ENCODE measurements at places on chromosomes 2 and 18. TPM values are rescaled to one million over a fixed set of nuclear protein-coding genes. Genes with fewer than 3 reads are reported as not detected.

DNA sequence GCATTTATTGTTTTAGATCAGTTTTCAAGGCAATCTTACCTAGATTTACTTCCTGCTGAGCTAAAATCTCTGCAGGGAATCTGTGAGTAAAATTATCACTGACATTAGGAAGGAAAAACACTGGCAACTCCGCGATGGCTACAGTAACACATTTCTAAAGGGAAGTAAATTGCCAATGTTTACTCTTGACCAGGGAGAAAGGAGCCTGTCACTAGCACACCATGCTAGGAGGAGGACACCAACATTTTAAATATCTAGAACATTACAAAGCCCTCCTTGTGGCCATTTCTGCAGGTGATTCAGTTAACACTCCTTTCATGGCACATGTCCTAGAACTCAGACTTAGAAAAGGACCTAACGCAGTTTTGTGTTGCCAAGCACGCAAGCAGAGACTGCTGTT is 58.4 kb downstream of the TCF4 start:
- no peak for DNase-seq

- DNase-seq = no peak
Measured at GRCh38 chr2:166917415-166917814, 29.1 kb downstream of the XIRP2 start.

GRCh38 chr2:127651971-127652550 is 6.1 kb downstream of the GPR17 start:
- DNase-seq = peak; percentile 63

DNA sequence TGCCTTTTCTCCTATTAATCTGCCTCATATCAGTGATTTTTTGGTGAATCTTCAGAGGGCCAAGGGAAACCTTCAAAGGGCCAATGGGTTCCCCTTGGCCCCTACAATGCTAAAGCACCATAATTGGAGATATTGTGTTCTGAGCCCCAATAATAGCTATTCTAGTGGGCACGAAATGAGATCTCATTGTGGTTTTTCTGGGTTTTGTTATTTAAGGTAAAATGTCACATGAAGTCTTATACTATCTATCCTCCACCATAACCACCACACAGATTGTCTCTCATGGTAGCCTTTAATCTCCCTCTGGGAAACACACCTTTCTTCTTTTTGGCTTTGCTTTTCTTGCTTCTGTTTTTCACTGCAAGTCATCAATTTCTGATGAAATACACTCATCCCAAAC is 152.8 kb downstream of the B3GNT2 start:
- no peak for DNase-seq

GRCh38 chr2:174493549-174494331 is 6.9 kb upstream of the GPR155 start:
- no peak for DNase-seq

GRCh38 chr18:48347756-48348326 is 61.3 kb downstream of the ZBTB7C start:
- DNase-seq = no peak

GRCh38 chr2:176744146-176744545 is 468.4 kb upstream of the HNRNPA3 start:
- no peak for DNase-seq

GRCh38 chr2:47177043-47177565 is 22.0 kb upstream of the STPG4 start:
- no peak for DNase-seq

DNA sequence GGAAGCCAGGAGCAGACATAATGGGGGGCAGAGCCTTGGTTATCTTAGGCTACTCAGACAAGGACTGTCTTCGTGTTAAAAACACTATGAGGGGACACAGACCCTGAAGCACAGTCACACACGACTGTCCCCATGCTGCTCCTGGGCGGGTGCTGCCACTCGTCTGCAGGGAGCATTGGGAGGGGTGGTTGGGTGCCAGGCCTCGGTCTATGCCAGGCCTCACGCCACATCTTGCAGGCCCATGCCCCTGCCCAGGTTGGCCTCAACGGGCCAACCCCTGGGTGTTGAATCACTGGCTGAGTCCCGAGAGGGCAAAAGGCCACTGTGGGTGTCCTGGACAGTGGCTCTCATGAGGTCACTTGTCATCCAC is 97.9 kb downstream of the USP40 start:
- DNase-seq = no peak

GRCh38 chr2:192124571-192124970 is 70.2 kb downstream of the TMEFF2 start:
- DNase-seq = no peak

- DNase-seq = peak; percentile 70
Measured at GRCh38 chr2:133063775-133064174, 393.8 kb upstream of the LYPD1 start.

DNA sequence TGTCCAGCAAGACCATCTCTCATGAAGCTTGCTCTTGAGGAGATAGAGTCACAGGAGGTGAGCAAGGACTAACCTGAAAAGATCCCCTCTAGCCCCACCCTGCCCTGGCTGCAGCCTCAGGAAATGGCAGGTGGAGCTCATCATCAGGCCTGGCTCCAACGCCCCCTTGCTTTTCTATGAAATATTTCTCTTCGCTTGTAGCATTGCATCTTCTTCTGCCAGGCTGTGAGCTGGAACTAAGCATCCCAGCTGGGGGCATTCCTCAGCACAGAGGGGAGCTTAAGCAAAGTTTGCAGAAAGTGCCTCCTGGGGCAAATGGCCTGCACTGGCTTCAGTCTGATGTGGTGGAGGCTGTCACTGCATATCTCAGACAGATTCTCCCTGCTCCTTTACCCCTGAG is 90.1 kb upstream of the LGALSL start:
- no peak for DNase-seq

- DNase-seq = no peak
Measured at GRCh38 chr2:186879312-186879711, 30.3 kb upstream of the ZSWIM2 start.

- no peak for DNase-seq
Measured at GRCh38 chr2:2901384-2902345, 476.0 kb downstream of the EIPR1 start.

DNA sequence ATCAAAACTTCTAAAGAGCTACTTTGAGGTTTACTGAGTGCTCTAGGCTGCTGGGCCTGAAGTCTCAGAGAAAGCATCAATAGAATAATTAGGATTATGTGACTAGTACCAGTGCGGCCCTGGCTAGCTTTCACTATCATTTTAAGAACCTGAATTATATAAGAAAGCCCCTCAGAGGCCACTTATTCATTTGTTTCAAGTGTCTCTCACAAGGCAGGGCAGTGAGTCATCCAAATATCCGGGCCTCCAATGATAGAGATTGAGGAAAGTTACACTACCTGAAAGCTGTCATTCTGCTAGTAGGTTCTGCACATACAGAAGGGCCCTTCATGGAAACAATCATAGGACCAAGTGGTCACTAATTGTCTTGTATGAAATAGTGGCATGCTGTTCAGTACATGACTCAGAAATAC is 193.1 kb downstream of the L3MBTL4 start:
- no peak for DNase-seq

DNA sequence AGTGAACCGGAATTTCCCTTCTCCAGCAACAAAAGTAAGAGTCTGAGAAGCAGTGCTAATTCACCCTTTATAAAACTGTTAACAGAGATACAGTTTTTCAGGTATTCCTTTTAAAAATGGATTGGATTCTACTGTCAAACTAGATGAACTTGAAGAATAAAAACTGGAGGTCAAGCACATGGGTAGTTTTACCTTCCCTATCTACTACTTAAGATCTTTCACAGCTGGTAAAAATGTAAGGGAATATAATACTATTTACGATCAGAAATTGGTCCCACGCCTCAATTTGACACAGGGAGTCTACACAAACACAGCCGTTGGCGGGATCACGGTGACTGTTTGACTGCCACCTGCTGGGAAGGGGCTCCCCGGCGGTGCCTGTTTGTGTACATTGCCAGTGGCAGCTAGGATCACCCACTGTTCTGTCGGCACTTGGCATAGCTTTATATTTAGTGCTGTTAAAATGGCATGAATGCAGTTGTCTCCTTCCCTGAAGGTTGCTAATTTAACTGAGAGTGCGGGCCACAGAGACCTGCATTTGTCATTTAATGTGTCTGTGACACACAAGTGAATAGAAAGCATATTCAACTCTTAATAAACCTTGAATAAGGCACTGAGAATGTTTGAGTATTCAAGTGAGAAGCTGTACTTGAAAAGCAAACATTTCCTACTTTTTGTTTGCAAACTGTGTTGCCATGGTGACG is 59.5 kb downstream of the ABCG8 start:
- peak; percentile 40 for DNase-seq

DNA sequence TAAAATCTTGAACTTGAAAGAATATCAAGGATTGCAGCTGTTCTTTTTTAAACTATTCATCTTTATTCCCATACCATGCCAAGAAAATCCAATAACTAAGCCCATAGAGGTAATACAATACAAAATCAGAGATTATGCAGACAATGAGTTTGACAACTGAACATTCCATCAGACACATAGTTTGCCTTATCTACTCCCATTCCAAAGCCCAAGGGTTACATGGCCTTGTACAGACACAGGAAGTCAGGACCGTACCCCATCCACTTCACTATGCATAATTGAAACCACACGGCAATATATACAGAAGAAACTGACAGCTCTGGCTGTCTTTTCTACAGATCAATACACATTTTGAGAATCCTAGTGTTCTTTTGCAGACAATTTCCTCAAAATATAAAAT is 181.3 kb downstream of the TMX3 start:
- DNase-seq = no peak

The RGPD4 gene
- polyA plus RNA-seq = 0.02 TPM

The ARHGAP28 gene
- 23.5 TPM for polyA plus RNA-seq

The MC2R gene
- not detected for polyA plus RNA-seq

The CDK15 gene
- 0.17 TPM for polyA plus RNA-seq

The AMER3 gene
- polyA plus RNA-seq = 0.05 TPM
